ENCODE measurements at places on chromosomes 2 and 18.

DNA sequence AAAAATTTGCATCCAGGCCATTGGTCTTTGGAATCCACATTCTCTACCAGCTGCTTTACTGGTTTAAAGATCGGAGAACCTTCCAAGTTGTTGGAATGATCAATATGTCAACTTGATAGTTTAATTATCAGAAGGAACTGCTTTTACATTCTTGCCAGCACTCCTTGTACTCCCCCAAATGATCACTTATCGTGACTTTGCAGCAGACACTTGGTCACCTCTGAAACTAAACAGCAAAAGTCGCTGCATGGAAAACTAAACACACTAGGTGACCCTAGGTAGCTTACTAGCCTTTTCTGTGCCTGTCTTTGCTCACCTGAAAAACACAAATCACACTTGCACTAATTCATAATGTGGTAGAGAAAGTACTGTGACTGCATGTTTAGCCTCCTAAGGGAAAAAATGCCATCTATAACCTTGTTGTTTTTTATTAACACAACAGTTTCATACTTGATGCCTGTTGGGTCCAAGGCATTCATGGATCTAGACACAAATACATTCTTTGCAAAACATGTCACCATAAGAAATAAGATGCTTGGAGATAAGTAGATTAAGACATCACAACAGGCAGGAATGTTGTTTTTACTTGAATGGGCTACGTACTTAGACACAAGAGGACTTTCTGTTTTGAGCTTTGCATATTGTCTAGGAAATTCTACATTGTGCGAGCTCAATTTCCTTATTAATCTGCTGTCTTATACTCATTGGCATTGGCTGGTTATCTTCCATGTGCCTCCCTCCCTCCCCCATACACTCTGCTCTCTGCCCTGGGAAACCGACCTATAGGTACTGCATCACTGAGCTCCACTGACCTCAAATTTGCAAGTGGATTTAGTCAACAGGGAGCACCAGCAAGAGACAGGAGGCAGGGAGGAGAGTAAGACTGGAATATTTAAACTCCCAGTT lies 219.1 kb upstream of the STK17B start:
- DNase-seq: no peak

GRCh38 chr2:3476321-3476984 lies 42.9 kb downstream of the ADI1 start:
- no peak for DNase-seq

GRCh38 chr18:57589161-57589560 lies 2.7 kb upstream of the FECH start:
- DNase-seq: no peak

DNA sequence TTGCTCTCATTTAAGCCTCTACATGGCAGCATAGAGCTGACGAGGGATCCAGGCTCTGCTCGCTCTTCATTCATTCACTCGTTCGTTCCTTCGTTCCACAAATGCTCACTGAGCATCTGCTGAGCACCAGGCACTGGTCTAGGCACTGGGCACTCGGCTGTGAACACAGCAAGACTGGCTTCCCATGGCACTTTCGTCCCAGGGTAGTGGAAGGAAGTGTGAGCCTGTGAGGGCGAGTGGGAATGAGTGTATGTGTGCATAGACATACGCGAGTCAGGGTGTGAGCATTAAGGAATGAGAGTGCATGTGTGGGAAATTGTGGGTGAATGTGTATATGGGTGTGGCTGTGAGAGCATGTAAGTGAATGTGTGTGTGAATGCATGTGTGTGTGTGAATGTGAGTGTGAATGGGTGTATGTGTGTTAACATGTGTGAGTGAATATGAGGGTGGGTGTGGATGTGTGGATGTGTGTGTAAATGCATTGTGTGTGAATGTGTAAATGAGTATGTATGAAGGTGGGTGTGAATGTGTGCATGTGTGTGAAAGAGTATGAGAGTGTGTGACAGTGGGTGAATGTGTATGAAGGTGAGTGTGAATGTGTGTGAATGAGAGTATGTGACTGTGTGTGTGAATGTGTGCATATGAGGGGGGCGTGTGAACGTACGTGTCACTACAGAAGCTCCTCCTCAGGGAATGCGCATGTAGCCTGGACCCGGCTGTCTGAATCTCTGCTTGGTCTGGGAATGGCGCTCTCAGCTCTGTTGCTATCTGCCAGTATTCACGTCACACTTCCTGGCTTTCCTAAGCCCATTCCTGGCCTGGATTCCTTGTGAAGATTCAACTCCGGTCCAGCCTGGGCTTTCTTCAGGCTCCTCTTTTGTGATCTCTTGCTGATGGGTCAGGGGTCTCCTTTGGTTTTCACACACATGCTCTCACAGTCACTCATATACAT lies 28.8 kb downstream of the SNORC start:
- no peak for DNase-seq

DNA sequence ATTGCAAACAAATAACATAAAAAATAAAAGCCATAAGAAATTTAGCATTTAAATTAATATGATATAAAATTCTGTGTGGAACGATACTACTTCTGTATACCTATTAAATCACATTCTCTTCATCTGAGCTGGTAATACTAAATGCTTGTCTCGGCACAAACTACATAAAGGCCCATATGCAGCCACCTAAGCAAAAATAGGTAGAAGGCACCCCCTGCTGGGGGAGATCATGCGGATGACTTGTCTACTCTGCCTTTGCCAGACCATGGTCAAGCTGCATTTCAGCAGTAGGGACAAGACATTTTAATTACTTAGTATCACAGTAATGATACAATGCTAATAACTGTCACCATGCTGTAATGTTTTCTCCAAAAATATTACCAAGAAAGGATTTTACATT lies 108.0 kb downstream of the CDH19 start:
- peak; percentile 79 for DNase-seq

GRCh38 chr2:218368621-218369153 lies 12.0 kb downstream of the CATIP start:
- DNase-seq: no peak

DNA sequence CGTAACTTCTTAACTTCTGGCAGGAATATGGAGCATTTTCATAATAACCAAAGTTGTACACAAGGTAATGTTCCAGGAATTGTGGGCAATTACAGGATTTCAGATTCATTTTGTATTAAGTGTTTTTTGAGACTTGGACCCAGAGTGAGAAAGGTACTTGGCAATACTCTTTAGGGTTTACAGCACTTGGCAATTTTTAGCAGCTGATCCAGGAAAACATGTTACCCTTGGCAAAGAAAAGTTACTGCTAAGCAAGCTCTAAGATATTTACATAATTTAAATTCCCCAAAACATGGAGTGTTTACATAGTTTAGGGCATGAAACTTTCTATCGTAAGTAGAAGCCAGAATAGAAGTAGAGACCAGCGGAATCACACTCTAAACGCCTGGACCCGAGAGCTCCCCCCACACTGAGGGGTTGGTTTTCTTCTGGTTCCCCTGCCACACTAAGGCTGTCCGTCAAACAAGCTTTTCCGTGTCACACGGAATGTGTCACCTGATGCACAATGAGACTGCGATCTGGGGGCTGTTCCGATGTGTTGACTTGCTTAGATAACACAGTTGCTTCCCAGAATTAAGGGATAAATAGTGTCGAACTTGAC lies 177.1 kb downstream of the PTGR3 start:
- DNase-seq: no peak

DNA sequence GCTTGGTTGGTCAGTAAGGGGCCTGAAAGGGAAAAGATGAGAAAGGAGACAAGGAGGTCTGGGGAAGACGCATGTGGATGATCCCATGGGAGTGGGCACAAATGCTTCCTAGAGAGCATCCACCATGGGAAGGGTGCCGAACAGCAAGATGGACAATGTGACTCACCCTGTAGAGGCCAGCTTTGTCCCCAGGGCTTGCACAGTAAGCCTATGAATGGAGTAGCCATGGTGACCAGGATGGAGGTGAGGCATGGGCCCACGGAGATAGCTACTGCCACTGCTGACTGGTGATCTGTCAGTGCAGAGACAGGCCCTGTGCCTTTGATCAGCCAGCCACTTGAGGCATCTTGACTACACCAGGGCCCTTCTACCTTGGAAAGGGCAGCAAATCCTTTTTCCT lies 172.6 kb downstream of the HAUS1 start:
- DNase-seq: no peak

- no peak for DNase-seq
Measured at GRCh38 chr2:31199206-31199605, 18.1 kb downstream of the CAPN14 start.

DNA sequence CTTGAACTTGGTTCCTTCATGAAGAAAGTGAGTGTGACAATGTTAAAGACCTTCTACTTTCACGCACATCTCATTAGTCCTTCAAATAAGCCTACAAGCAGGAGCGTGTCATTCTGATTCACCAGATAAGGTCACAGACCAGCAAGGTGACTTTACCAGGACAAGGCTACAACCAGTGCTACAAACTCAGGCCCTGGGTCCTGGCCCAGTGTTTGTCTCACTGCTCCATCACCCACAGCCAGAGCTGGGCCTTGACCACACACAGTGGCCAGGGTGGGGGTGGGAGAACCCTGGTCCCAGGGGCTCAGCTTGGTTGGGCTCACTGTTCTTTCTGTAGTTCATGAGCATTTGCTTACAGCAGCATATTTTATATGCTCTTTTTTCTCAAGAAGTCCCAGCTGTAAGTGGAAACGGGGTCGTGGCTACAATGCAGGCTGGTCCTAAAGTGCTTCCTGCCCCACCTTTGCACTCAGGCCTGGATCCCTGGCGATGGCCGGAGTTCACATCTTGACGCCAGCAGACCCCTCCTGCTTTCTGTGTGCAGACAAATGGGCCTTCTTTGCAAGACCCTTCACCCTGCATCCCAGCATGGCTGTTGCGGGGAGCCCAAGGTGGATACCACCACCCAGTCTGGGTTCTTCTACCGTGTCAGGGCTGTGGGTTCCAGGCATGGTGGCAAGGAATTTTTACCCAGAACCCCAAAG lies 153.6 kb upstream of the EPAS1 start:
- DNase-seq: no peak

DNA sequence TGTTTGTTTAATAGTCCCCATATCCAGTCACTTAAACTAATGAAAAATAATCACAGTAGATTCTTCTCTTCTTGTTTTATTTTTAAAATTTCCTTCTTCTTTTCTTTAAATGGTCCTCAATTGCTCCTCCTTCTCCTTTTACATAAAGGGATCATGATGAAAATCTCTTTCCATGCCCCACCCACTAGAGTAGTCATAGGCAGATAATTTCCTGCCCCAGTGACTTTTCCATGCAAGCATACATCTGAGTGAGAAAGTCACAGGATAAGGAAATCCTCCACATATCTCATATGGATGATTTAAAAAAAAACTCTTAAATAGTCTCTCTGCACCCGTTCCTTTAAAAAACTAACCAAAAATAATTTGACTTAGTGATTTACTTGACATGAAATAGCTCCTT lies 552.3 kb upstream of the SETBP1 start:
- DNase-seq: no peak

GRCh38 chr2:96694279-96694678 lies 45.6 kb downstream of the LMAN2L start:
- no peak for DNase-seq

DNA sequence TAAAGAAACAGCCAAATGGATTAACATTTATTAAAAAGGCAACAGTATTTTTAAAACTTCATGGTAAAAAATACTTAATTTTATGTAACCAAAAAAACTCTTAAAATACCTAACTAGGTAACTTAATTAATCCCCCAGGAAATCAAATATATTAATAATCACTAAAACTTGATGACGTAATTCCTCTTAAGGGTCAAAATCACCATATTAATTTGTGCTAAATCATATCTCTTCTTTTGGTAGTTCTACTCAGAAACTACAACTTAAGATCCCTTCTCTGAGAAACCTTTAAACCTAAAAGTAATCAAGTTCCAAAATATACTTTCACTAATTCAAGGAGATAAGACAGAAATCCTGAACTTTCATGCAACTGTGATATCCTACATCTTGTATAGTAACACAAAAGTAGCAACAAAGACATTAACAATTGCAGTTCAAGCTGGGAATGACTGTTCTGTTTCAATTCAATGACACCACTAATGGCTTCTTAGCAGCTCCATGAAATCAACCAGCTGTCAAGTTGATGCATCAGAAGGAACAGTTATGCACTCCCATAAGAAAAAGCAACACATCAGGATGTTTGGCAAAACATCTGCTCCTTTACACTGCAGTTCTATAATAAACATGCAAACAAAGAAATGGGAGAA lies 4.0 kb downstream of the BAZ2B start:
- no peak for DNase-seq

DNA sequence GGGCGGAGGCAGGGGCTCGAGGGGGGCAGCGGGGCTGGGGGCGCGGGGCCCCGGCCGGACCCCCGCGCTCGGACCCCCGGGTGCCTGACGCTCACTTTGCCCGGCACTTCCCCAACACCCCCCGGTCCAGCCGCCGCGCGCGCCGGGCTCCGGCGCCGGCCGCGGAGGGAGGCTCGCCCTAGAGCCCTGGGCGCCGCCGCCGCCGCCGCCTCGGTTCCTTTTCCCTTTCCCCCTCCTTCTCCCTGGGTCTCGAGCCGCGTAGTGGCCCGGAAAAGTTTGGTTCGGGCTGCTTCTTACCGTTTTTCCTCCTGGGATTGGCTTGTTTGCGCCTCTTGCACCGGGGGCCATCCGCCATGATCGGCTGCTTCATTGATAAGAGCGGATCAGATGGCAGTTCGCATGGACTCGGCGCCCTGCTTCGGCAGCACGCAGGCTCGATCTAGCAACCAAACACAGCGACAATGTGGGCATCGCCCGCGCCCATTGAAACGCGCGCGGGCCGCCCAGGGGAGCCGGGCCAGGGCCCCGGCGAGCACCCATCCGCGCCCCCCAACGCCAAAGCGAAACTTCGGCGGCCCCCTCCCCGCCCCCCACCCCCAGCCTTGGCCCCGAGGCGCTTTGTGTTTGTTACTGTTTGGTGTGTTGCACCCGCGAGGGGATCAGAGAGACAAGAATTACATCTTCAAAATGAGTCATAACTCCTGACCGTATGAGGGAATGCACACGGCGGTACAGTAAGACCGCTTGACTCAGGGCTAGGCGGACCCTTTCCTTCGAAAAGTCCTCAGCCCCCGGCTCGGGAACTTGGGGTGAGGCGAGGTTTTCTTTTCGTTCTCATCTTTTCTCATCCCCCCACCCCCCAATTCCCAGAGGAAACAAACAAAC lies 2.7 kb downstream of the ZEB2 start:
- peak; percentile 85 for DNase-seq

GRCh38 chr2:119049968-119050704 lies 108.1 kb downstream of the MARCO start:
- peak; percentile 33 for DNase-seq

GRCh38 chr2:168766600-168766999 lies 35.8 kb upstream of the NOSTRIN start:
- no peak for DNase-seq

- peak; percentile 53 for DNase-seq
Measured at GRCh38 chr2:101012706-101013181, 10.7 kb downstream of the RPL31 start.

- DNase-seq: no peak
Measured at GRCh38 chr2:109242654-109243331, 113.8 kb downstream of the SH3RF3 start.

DNA sequence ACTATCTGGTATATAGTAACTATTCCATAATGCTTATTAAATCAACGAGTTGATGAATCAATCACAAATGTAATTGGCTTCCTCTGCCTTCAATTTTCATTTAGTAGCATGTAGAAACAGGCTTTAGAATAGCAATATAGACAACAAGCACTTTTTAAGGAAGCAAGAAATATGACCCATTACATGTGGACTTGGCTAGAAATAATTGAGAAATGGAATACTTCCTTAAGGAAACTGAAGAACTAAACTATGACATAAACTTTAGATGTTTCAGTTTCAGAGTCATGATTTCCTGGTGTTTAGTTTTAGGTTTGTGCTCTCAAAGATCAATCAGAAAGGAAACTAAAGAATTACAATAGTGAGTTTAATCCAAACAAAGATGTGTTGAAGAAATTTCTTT lies 443.8 kb downstream of the MBD2 start:
- no peak for DNase-seq

GRCh38 chr2:182792441-182792840 lies 74.0 kb downstream of the FRZB start:
- no peak for DNase-seq

Data from NAMALWA (cell line).